Stimulated activated CD8-positive, alpha-beta memory T cell treated with anti-CD3 and anti-CD28 coated beads, Interleukin-7, amount 100 ng/mL, for 1 hour (primary cell): ENCODE measurements at places on chromosomes 4 and X.

DNA sequence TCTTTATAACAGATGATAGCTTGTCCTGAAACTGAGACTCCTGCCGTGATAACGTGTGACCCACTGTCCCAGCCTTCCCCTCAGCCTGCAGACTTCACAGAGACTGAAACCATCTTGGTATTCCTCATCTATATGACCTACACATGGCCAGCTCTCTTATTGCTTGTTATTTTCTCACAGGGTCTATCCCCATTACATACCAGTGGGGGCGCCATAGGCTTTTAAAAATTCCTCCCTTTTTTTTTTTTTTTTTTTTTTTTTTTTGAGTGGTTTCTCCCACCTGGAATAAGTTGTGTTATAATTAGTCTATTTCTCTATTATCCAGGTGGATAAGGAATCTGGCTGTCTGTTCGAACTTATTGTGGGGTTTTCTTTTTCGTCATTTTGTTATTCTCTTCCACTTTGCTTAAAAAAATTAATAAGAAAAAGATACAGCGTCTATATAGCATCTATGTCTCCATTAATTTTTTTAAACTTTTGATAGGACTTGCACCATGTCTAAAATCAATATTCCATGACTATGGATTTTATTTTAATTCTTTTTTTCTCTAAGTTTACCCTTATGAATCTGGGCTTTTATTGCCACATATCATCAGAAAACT, 47.2 kb downstream of the GYG2 start:
- DNase-seq = no peak

DNA sequence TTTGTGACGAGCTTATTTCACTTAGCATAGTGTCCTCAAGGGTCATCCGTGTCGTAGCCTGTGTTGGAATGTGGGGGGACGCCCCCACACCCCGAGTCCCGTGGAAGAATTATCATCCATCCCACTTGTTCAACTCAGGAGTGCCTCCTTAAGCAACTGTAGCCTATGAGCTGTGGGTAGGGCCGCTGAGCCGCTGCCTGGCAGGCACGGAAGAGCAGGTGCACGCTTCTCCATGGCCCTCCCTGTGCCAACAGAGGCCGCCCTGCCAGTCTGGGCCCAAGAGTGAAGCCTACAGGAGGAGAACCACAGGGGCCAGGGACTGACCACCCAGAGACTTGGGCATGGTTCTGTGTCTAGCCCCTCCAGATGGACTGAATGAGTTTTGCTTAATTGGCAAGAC, 2.3 kb upstream of the RGS12 start:
- DNase-seq = no peak

DNA sequence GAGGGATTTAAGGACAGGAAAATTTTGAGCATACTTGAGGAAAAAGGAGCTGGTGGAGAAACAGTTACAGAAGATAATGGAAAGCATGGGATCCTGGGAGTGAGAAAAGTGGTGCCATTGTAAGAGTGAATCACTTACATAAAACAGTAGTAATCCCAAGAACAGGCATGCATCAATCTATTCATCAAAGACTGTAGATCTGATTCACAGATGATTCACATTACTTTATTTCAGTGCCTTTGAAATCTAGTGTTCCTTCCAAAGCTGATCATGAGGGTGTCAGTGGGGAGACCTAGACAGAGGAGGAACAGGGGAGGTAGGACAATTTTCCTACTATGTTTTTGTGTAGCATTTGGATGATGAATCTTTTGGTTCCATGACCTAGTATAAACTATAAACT, 102.7 kb downstream of the TAB3 start:
- DNase-seq = no peak

DNA sequence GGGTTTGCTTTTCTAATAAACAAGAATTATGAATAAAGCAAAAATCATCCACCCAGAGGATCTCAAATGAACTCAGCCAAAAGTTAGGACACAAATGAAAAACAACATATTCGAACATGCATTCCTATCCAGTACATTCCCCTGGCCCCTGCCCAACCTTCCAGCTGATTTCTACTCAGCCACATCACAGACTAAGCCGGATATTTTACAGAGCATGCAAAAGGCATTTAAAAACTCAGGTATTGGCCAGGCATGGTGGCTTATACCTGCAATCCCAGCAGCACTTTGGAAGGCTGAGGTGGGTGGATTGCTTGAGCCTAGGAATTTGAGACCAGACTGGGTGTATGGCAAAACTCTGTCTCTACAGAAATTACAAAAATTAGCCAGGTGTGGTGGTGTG, 54.6 kb downstream of the RELL1 start:
- no peak for DNase-seq

GRCh38 chrX:128781506-128781905, 729.3 kb upstream of the ACTRT1 start:
- no peak for DNase-seq

DNA sequence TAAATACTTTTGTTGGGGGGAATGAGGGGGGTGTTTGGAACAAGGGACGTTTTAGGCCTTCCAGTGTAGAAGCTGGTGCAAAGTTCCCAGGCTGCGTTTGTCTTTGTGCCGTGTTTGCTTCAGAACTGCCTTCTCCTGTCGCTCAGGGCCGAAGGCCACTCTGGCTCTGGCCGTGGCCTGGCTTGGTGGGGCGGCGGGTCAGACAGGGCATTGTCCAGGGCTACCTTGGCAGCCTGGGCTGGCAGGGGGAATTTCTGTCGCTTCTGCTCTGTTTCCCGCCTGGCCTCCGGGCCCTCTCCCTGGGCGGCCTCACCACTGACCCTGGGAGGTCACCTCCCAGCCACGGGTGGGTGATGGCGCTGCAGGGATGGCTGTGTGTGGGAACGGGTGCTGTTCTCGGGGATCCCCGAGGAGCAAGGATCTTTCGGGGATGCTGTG, 140.0 kb downstream of the COL4A6 start:
- DNase-seq = no peak

GRCh38 chrX:149641835-149642234, 10.2 kb upstream of the TMEM185A start:
- DNase-seq = no peak
